Amygdala (tissue), 56 donors: ENCODE measurements at places on chromosomes 2 and 18.

- no peak for DNase-seq
Observed at GRCh38 chr2:43464590-43464989, 131.2 kb downstream of the THADA start.

GRCh38 chr2:200156166-200156835 is 150.2 kb upstream of the SPATS2L start:
- DNase-seq: no peak

GRCh38 chr2:241680044-241680443 is 6.6 kb downstream of the DTYMK start:
- DNase-seq: no peak

- no peak for DNase-seq
Observed at GRCh38 chr2:4053769-4054493, 350.6 kb downstream of the DCDC2C start.
